ENCODE measurements at places on chromosomes 16 and 17.

DNA sequence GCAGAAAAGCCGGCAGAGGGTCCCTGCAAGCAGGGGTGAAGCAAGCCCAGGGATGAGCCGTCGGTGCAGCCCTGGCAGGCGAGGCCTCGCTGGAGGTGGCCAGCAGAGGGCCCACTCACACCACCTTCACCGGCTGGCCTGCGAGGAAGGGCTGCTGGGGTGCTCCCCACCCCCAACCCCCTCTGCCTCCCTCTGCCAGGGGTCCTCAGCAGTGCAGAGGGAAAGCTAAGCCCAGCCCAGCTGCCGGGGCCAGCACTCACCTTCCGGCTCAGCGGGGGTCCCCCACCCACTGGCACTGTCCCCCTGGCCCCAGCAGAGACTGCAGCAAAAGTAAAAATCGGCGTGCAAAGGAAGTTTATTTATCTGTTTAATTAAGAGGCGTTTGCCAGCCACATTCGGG lies 113.4 kb downstream of the ENGASE start:
- no peak for DNase-seq

DNA sequence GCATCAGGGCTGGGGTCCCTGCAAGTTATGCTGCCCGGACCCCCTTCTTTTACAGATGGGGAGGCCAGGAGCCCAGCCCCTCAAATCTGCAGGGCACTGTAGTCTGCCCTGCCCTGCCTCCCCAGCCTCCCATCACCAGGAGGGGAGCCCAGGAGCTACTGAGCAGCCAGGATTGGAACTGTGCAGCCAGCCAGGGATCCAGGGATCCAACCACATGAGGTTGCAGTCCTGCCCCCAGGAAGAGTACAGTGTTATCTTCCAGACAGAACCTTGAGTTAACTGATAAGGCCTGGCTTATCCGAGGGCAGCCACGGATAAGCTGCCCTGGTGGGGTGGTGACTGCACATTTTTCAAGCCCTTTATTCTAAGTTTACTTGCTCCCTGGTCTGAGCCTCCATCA lies 11.4 kb upstream of the NDRG4 start:
- no peak for DNase-seq

DNA sequence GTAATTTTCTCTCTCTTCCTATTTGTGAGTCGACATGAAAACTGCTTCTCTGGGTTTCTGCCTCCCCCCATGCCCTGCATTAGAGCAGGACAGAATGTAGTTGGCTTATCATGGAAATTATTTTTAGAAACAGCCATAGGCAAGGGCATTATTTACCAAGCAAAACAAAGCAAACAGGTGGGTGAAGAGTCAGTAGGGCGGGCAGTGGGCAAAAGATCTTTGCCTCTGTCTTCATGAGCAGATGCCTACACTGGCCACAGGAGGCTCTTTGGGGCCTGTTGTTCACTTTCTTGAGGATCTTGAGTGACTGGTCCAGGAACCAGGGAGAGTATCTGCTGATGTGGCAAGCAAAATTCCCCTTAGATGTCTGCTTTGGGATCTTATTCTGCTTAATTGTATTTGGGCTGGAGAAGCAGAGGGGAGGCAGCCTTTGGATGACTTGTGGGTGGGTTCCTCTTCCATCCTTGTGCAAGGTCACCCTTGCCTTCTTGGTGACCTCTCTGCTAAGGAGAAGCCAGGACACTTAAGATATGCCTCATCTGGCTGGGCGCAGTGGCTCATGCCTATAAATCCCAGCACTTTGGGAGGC lies 42.5 kb upstream of the CLEC19A start:
- no peak for DNase-seq

DNA sequence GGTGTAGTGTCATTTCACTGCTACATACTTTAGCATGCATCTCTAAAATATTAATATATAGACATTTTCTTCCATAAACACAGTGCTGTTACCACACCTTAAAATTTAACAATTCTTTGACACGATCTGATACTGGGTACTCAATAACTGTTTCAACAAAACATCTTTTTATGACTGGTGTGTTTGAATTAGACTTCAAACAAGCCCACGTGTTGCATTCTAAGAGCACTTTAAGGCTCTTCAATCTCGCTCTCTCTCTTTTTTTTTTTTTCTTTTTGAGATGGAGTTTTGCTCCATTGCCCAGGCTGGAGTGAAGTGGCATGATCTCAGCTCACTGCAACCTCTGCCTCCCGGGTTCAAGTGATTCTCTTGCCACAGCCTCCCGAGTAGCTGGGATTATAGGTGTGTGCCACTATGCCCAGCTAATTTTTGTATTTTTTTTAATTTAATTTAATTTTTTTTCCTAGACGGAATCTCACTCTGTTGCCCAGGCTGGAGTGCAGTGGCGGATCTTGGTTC lies 15.8 kb upstream of the SLC46A1 start:
- no peak for DNase-seq

GRCh38 chr17:10956821-10957220 lies 118.9 kb upstream of the PIRT start:
- no peak for DNase-seq
